ENCODE measurements at places on chromosomes 1 and 21. TPM values are rescaled to one million over a fixed set of nuclear protein-coding genes. Genes with fewer than 3 reads are reported as not detected.

CHI3L2 gene
- not detected for total RNA-seq

GBP4 gene
- 0.97 TPM for total RNA-seq

FUCA1 gene
- total RNA-seq = 21.6 TPM

NOTCH2 gene
- 220 TPM for total RNA-seq

OR2T4 gene
- not detected for total RNA-seq

TNFSF18 gene
- total RNA-seq = 2.4 TPM

ASAP3 gene
- total RNA-seq = 65.1 TPM

Data from hair follicle dermal papilla cell (primary cell).